ENCODE measurements at places on chromosomes 2 and 18. TPM values are rescaled to one million over a fixed set of nuclear protein-coding genes. Genes with fewer than 3 reads are reported as not detected.

The FOXI3 gene
- not detected for total RNA-seq

The PARD3B gene
- 0.39 TPM for total RNA-seq

The HOXD10 gene
- total RNA-seq: not detected

The CD207 gene
- total RNA-seq: not detected

The MFSD6 gene
- 15.4 TPM for total RNA-seq

The IL1R2 gene
- 3.1 TPM for total RNA-seq

The PROKR1 gene
- not detected for total RNA-seq

The CAPN14 gene
- under 0.01 TPM for total RNA-seq

The OR6B2 gene
- not detected for total RNA-seq

The ALK gene
- under 0.01 TPM for total RNA-seq

The HAAO gene
- 11.8 TPM for total RNA-seq

The EIPR1 gene
- total RNA-seq: 39.5 TPM

The KIAA2012 gene
- under 0.01 TPM for total RNA-seq

The SERPINE2 gene
- 32.2 TPM for total RNA-seq

The DLGAP1 gene
- not detected for total RNA-seq

The EDAR gene
- total RNA-seq: not detected

The KCNF1 gene
- total RNA-seq: not detected

The SLC4A5 gene
- 1.2 TPM for total RNA-seq

The UGT1A3 gene
- total RNA-seq: 0.43 TPM

The RAB17 gene
- under 0.01 TPM for total RNA-seq

The CPLX4 gene
- total RNA-seq: not detected

The GREB1L gene
- total RNA-seq: 115 TPM

The TDRD15 gene
- not detected for total RNA-seq

The NCKAP1 gene
- 112 TPM for total RNA-seq

The ANO7 gene
- total RNA-seq: not detected

The BMP10 gene
- not detected for total RNA-seq

The POTEJ gene
- total RNA-seq: not detected

The RAB6C gene
- 1.2 TPM for total RNA-seq

The SKOR2 gene
- total RNA-seq: not detected

The PPP1R1C gene
- 5.5 TPM for total RNA-seq

The C1GALT1C1L gene
- total RNA-seq: 1.3 TPM

The IFIH1 gene
- 1.8 TPM for total RNA-seq

The CPO gene
- not detected for total RNA-seq

The NPPC gene
- total RNA-seq: not detected

The MC4R gene
- total RNA-seq: not detected

The STEAP3 gene
- 5.2 TPM for total RNA-seq

The GPN1 gene
- total RNA-seq: 27.5 TPM

The DNER gene
- 7.9 TPM for total RNA-seq

The CTAGE1 gene
- total RNA-seq: 0.22 TPM

The PSMA8 gene
- not detected for total RNA-seq

The INHBB gene
- 0.76 TPM for total RNA-seq

The ACVR2A gene
- total RNA-seq: 41.2 TPM

The QPCT gene
- total RNA-seq: 60.9 TPM

The RNF152 gene
- 2.6 TPM for total RNA-seq

The LYPD6 gene
- 5.1 TPM for total RNA-seq

The ZNF385B gene
- 2.6 TPM for total RNA-seq

The SRD5A2 gene
- not detected for total RNA-seq

The ARL4C gene
- total RNA-seq: 7.5 TPM

The CRYBA2 gene
- not detected for total RNA-seq

The CIDEA gene
- not detected for total RNA-seq

The RESP18 gene
- not detected for total RNA-seq

The MPP4 gene
- total RNA-seq: not detected

The MEMO1 gene
- 29.1 TPM for total RNA-seq

The ERBB4 gene
- not detected for total RNA-seq

The NOL4 gene
- 0.65 TPM for total RNA-seq

The HOXD12 gene
- not detected for total RNA-seq

Data from placental epithelial cell (primary cell).